ENCODE measurements at places on chromosomes 16 and 17.

- no peak for DNase-seq
Measured at GRCh38 chr17:44324092-44324570, 492 bp downstream of the SLC25A39 start.

DNA sequence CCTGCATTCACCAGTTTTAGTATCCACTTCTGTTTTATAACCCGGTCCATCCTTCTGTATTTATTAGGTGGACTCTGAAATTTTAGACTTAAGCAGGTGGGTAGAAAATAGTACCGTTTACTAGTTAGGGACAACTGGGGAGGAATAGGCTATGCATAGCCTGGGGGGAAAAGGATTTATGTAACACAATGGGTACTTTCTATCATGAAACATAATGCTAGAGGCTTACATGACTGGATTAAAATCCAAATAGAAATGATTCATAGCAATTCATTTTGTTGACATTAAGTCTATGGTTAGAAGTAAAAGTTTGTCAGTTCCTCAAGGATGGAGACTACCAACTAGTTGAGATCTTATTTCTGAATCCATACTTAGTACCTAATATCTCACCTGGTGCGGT lies 18.6 kb downstream of the GAN start:
- no peak for DNase-seq

DNA sequence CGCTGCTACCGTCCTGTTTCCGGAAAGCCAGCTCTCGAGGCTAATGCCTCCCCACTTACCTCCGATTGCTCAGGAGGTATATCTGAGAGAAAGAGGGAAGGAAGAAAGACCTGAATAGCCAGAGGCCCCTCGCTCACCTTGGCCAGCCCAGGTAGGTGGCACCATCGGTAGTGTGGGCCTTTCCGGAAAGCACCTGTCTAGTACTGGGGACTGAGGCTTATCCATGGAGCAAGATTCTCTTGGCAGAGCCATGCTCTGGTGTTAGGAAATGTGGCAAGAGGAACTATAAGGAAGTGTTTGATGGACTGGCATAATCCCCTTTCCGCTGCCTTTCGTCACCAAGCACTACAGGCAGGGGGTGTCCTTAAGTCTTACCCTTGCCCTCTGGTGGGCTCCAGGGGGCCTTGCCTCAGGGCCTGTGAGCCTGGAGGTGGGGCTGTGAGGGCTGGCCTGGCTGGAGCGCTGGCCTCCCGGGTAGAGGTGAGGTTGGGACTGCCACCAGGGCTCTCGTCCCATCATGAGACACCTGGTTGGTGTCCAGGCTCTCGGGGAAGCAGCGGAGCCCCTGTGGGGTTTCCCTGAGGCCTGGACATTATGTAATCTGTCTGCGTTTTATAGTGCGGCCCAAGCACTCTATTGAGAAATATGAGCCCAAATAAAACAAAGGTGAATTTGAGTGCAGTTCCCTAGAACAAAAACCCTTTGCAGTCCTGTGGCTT lies 2.9 kb downstream of the CMIP start:
- no peak for DNase-seq

DNA sequence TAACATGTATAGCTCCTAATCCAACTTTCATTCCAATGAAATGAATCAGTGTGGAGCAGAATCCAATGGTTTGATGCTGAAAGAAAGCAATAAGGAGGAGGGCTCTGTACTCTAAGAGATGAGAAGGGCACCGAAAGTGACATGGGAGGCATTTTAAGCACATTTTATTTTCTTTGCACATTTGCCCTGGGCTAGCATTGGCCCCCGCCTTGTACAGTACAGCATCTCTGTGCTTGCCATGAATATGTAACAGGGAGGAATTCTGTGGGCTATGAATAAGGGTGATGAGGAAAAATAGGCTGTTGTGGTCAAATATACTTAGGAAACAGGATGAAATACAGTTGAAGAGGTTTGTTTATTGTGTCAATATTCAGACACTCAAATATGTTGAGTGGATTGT lies 45.2 kb upstream of the SHISA6 start:
- DNase-seq, result no peak

- DNase-seq, result no peak
Measured at GRCh38 chr16:86072328-86073102, 173.6 kb downstream of the IRF8 start.

DNA sequence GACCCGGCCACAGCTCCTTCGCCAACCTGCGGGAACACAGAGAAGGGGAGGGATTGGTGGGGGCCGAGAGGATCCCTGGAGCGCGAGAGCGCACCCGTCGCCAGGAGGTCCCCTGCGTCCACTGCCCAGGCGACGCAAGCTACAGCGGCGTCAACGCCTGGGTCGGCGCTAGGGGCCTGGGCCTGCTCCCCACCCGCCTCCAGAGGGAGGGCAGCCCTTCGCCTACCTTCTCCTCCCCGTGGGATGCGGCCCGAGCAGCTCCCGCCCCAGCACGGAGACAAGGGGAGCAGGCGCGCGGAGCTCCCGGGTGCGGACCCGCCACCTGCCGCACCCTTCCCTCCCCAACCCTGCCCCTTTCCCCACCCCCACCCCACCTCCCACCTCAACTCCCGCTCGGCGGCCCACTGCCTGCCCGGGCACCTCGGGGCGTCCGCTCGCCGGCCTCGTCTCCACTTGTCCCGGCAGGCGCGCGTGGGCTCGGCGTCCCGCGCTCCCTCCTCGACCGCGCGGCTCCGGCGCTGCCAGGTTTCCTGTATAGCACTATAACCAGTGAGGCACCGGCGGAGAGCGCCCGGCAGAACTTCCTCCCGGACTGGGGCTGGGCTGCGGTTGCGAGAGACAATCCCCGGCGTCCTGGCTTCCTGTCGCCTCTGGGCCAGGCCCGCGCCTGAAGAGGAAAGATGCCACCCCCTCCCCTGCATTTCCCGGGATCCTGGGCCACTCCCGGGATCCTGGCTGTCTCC lies 119.1 kb upstream of the SMURF2 start:
- peak; percentile 28 for DNase-seq

DNA sequence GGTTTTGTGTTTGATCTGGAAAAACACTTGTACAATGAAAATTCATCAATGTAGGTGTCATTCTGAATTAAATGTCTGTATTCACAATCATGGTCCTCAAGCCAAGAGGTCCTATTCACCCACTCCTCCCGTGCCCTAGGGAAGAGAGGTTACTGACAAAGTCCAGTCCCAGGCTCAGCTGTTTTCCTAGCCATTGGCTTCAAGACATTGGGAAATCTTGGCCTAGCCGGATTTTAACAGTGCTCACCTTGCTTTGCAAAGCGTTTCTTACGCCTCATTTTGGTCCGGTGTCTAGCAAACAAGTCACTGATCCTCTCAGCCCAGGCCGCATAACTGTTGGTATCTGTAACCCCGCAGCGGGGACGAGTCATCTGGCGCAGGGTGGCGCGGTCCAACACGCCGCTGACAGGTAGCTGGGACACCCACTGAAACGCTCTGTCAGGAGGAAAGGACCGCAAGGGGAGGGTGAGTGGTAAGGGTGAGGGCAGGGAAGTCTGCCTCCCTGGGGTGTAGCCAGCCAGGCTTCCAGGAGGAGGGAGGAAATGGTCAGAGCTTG lies 16.7 kb downstream of the MMP28 start:
- no peak for DNase-seq

DNA sequence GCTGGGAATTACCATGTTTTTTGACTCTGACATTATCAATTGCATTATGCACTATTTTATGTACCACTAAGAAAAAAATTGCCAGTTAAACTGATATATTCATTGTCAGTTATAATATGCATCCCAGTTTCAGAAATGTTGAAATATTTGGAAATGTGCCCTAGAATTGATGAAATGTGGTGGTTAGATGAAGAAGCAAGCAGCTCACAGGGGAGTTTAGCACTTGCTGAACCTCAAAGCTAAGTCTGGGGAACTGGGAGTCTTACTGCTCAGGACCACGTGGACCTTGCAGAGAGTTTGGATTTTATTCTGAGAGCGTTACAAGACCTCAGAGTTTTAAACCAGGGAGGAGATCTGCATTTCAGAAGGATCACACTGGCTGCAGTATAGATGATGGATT lies 67.9 kb downstream of the TNRC6C start:
- DNase-seq, result no peak

DNA sequence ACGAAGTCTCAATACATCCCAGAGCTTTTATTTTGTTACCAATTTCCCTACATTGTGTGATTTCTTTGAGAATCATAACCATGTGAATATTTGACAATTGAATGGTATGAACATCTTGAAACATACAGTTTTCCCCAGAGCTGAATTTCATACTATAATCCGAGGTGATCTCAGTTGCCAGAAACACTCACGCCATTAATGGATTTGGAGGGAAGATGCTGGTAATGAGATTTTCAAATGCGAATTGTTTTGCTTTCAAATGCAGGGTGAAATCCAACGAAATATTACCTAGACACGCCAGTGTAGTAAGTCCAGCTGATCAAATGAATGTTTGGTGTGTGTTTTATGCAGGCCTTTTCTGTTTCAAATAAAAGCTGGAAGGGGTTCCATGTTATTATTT lies 277.8 kb upstream of the CDH5 start:
- DNase-seq, result no peak

GRCh38 chr17:80422981-80423380 lies 8.0 kb downstream of the ENDOV start:
- no peak for DNase-seq

- DNase-seq, result no peak
Measured at GRCh38 chr17:74049967-74050458, 153.5 kb upstream of the RPL38 start.

- DNase-seq, result no peak
Measured at GRCh38 chr17:8463099-8463498, 27.4 kb downstream of the NDEL1 start.

GRCh38 chr16:46857368-46857945 lies 26.5 kb upstream of the C16orf87 start:
- DNase-seq, result no peak

GRCh38 chr16:86050111-86050510 lies 151.1 kb downstream of the IRF8 start:
- no peak for DNase-seq

- no peak for DNase-seq
Measured at GRCh38 chr16:56726283-56726682, 3.6 kb upstream of the NUP93 start.

DNA sequence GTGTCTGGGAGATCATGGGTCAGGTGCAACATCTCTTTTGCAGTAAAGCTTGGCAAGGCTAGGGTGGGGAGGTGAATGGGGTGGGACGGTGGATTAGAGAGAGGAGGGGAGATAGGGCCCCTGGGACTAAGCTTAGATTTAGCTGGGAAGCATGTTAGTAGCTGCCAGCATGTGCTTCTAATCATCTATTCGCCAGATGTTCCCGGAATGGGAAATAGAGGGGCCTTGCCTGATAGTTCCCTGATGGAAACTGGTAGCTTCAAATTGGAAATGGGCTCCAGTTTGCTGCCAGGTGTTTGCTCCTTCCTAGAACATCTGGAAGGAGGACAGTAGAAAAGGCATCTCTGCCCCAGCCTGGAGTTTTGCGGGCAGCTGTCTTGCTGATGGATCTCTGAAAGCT lies 176.1 kb downstream of the CCDC182 start:
- no peak for DNase-seq

- DNase-seq, result no peak
Measured at GRCh38 chr16:75527825-75528299, 8.0 kb downstream of the CHST5 start.

DNA sequence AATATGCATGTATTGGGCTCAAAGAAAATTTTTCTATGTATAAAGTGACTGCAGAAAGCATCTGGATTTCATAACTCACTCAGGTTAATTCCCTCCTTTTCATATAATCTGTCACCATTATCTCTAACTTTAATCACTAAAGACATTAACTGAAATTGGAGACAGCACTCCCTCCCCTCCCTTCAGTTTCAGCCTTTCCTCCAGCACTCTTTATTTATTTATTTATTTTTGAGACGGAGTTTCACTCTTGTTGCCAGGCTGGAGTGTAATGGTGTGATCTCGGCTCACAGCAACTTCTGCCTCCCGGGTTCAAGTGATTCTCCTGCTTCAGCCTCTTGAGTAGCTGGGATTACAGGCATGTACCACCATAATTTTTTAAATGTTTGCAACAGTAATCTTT lies 43.1 kb downstream of the CDH8 start:
- DNase-seq, result no peak

Data from activated T-cell treated with anti-CD3 and anti-CD28 coated beads for 1 hour (primary cell).